ENCODE measurements at places on chromosomes 2 and 18.

DNA sequence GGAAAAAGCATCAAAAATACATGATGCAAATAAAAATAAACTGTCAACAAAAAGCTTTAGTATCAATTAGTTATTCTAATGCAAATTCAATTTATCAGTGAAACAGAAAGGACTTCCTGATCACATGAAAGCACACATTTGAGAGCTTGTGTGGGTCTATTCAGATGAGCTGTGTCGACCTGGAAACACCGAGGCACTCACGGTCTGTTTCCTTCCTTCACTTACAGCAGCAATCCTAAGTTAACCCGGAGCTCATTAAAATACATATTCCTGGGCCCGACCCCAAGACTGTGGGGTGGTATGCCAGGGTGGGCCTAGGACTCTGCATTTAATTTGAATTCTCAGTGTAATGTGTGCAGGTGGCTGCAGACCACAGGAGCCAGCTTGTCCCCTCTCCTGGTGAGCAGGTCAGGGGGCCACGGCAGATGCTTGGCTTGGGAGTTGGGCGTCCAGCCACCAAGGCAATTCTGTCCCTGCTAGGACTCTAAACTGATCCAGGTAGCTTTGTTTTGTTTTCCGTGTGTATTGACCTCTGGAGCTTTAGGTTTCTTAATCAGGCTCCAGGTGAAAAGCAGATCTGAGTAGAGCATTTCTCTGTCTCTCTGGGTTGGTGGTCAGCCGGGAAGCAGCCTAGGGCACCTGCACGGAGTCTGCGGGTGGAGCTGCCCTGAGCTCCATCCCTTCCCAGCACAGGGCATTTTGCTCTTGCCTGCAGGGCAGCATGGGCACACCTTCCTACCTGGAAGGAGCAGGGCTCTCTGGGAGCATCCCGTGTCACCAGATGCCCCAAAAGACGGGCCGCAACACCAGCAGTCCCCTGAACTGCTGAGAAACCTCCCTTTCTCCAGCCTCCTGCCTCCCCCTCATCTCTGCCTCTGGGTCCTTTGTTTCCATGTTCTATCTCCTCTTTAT lies 9.0 kb downstream of the MBP start:
- no peak for DNase-seq

- DNase-seq, result no peak
Measured at GRCh38 chr2:220078439-220078838, 451.0 kb downstream of the SLC4A3 start.

DNA sequence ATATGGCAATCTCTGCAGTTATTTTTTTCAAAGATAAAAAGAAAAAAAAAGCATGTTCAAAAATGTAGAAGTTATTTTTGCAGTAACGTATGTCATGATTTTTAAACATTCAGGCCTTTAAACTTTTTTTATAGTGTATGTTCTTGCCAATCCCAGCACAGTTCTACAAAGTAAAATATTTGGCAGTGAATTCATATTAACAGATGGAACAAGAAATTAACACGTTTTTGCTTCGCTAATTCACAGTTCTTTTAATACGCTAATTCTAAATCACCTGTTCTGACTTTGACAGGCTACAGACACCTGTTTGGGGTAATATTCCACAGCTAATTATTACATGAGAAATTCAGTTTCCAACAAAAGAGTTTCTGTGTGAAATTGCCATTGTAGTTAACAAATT lies 183.2 kb downstream of the ARHGAP15 start:
- DNase-seq, result no peak

GRCh38 chr2:144426355-144426754 lies 93.6 kb downstream of the ZEB2 start:
- DNase-seq, result no peak

GRCh38 chr2:156687126-156687525 lies 250.9 kb downstream of the GPD2 start:
- no peak for DNase-seq

GRCh38 chr2:206701952-206702605 lies 16.1 kb downstream of the DYTN start:
- peak; percentile 55 for DNase-seq

GRCh38 chr2:19865151-19865550 lies 36.6 kb downstream of the TTC32 start:
- DNase-seq, result no peak

GRCh38 chr18:52791321-52791720 lies 451.3 kb downstream of the DCC start:
- DNase-seq, result no peak

DNA sequence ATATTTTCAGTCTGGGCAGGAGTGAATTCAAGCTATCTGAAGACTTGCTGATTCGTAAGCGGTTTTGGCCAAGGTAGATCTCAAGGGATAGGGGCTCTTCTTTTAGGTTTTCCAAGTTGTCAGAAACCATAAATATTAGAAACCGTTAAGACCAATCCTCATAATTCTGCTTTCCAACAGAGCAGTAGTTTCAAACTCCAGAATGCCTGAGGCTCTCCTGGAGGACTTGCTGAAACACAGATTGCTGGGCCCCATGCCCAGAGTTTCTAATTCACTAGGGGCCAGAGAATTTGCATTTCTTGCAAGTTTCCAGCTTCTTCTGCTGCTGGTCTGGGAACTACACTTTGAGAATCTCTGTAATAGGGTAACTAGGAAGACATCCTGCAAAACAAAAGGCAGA lies 1855.7 kb upstream of the CELF4 start:
- no peak for DNase-seq

- no peak for DNase-seq
Measured at GRCh38 chr18:6010284-6010683, 115.0 kb upstream of the TMEM200C start.

- no peak for DNase-seq
Measured at GRCh38 chr2:73267008-73267407, 17.3 kb downstream of the FBXO41 start.

DNA sequence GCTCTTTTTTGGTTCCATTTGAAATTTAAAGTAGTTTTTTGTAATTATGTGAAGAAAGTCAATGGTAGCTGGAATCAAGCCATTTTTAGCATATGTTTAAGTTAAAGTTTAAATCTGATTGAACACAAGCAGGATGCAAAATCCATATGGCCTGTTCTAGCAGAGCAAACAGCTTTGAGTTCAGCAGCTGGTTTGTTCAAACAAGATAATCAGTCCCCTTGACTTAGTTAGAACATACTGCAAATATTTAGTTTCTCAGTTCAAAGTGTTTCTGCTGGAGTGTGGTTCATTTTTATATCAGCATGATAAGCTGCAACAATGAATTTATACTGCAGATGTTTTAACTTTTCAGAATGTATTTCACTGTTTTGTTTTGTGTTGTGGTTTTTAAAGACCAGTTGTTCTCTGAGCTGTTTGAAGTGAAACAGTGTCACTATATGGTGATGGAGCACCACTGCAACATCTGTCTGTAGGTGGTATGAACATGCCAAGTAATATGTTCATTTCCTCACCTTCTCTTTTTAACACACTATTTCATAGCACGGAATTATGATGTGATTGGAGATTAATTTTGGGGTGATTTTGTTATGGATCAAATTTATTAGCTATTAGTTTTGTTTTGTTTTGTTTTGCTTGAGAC lies 125.3 kb downstream of the COL4A4 start:
- no peak for DNase-seq

DNA sequence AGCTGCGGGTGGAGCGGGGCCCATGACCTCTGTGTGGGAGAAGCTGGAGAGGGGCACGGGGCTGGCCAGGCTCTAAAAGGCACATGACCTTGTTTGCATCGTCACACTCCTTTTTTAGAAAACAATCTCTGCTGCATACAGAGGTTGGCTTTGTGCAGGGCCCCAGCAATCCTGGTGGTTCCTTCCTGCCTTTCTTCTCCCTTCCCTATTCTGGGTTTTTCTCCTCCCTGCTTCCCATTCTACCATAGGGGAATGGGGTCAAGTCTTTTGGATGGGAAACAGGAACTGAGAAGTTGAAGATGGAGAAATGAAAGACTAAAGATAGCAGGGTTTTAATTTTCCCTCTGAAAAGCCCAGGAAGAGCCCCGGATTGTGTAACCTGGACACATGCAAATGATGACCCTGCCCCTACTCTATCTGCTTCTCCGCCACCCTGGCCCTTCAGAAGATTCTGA lies 53.9 kb downstream of the ASAP2 start:
- DNase-seq, result no peak

DNA sequence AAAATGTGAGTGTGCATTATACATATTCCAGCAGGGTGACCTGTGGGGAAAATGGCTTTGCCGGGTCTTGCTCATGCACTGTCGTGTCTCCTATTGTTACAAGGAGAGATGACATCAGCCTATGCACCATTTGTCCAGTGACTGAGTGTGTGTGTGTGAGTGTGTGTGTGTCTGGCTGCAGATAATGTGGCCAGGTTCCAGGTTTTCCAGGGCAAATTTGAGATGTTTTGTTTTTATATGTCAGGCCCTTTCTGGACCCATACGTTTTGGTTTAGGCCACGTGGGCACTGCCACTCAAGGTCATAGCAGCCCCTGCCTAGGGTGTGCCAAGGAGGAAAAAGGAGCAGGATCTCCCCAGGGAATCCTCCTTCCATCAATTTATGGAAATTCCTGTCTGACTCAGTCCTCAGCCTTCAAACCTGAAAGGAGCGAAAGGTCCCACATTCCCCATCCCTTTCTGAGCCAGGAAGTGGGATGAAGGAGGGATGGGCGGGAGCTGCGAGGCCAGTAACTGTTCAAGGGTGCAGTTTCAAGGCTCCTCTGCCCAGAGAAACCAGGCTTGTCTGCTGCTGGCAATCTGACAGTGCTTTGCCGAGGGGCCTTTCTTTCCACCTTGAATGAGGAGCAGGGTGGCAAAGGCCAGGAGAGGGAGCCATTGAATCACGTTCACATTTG lies 93.0 kb upstream of the SMAD2 start:
- peak; percentile 72 for DNase-seq

GRCh38 chr2:21162615-21162878 lies 38.8 kb downstream of the TDRD15 start:
- DNase-seq, result no peak

DNA sequence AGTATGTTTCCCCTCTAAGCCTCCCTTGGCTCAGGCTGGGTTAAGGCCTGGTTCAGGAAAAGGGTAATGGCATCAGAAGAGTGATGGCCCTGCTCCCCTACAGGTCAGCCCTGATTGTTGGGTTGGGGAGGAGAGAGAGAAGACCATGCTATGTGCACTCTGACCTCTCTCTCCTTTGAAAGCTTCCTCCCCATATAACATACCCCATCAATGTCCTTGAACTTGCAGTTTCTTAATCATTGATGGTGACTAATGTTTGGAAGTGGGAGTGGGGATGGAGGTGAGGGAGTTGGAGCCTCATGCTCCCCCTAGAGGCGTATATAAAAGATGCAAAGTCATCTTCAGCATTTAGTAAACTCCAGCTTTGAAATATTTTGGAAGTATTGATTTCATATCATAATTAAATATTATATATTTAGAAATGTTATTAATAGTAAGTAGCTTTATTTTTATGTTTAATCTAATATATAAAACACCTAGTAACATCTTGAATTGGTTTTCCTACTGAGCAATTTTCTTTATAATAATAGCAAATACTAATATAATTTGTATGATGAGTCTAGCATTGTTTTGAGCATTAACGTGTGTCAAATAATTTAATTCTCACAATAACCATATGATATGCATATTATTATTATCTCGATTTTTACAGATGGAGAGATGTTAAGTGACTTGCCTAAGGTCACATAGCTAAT lies 8.8 kb downstream of the PLCL1 start:
- no peak for DNase-seq

- DNase-seq, result no peak
Measured at GRCh38 chr2:41872646-41873045, 175.2 kb upstream of the PKDCC start.

DNA sequence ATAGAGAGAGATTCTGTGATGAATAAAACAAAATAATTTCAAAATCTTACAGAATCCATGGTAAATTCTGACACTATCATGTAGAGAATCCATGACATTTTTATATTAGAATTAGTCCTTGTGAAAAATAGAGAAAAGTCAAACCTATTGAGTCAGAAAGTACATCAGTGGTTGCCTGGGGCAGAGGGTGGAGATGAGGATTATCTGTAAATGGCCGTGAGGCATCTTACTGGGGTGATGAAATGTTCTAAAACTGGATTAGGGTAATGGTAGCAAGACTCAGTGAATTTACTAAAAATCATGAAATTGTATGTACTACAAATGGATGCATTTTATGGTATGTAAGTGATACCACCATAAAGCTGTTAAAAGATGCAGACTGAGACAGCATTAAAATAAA lies 323.1 kb downstream of the SLC8A1 start:
- DNase-seq, result no peak

- DNase-seq, result no peak
Measured at GRCh38 chr2:55118643-55119083, 68.4 kb upstream of the RTN4 start.
